Esophagus squamous epithelium (tissue), 5 donors: ENCODE measurements at places on chromosomes 6 and 20.

GRCh38 chr6:124002377-124003081 lies 198.9 kb downstream of the NKAIN2 start:
- no peak for DNase-seq

DNA sequence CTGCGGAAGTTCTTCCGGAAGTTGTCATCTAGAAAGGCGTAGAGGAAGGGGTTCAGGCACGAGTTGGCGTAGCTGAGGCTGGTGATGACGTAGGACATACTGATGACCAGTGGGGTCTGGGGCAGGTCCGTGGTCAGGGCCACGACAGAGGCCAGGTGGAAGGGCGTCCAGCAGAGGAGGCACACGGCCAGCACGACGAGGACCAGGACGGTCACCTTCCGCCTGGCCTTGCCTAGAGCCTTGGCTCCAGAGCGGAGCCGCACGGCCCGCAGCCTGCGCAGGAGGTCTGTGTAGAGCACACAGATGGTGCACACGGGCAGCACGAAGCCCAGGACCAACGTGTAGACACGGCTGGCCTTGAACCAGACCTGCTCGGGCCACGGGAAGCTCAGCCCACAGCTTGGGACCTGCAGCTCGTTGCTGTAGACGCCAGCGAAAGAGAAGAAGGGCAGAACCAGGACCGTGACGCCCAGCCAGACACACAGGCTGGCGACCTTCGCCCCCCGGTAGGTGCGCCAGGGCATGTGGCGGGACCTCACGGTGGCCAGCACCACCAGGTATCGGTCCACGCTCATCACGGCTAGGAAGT lies 1.4 kb downstream of the NPBWR2 start:
- DNase-seq: no peak

GRCh38 chr6:105192707-105193465 lies 13.1 kb upstream of the POPDC3 start:
- no peak for DNase-seq

DNA sequence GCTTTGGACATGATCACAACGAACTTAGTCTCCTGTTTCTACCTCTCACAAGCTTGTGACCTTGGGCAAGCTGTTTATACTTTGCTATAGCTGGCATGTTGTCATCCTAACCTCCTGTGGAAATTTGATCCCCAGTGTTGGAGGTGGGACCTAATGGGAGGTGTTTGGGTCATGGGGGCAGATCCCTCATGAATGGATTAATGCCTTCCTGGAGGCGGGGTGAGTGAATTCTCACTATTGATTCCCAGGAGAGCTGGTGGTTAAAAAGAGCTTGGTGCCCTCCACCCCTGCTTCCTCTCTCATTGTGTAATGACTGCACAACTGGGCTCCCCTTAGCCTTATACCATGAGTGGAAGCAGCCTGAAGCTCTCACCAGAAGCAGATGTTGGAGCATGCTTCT lies 228.9 kb downstream of the HIVEP2 start:
- no peak for DNase-seq

- no peak for DNase-seq
Observed at GRCh38 chr6:158357570-158358216, 45.4 kb downstream of the TULP4 start.

- DNase-seq: no peak
Observed at GRCh38 chr6:53889365-53889764, 94.6 kb downstream of the LRRC1 start.

- DNase-seq: no peak
Observed at GRCh38 chr6:96990462-96990861, 65.9 kb downstream of the KLHL32 start.

- DNase-seq: no peak
Observed at GRCh38 chr6:107630348-107630977, 140.5 kb downstream of the SOBP start.

- DNase-seq: no peak
Observed at GRCh38 chr6:170463101-170463721, 89.9 kb downstream of the PSMB1 start.

DNA sequence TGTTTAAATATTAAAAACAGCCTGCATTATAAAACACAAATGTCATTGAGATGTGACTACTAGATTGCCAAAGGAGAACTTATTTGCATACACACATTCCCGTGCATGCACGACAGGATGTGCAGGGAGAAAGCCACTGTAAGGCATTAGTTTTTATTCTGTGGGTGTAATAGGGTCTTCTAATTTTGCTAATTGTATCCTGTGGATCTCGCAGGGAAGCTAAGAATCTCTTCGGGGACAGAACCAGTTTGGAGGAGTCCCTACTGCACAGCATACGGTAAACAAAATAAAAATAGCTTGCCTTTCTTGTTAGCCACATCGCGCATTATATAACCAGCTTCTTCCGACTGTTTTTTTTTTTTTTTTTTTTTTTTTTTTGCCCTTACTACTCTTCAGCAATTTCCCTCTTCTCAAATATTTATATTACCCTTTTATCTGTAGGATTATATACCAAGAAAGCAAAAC lies 2.0 kb downstream of the ATXN1 start:
- DNase-seq: no peak

DNA sequence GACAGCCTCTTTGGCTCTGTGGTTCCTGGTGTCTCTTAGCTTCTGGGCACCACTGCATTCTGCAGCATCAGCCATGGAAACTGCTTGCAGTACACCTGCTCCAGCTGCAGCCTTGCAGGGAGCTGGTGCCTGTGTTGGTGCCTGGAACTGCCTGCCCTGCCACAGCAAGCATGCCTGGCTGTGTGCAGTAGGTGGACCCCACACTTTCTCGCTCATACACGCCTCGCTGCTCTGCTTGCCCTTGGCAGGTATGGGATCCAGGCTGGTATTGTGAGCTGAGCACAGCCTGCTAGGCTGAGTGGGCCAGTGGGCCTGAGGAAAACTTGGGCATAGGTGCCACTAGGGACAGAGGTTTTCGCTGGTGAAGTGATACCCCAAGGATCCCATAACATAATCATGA lies 22.8 kb downstream of the OR2J3 start:
- no peak for DNase-seq

DNA sequence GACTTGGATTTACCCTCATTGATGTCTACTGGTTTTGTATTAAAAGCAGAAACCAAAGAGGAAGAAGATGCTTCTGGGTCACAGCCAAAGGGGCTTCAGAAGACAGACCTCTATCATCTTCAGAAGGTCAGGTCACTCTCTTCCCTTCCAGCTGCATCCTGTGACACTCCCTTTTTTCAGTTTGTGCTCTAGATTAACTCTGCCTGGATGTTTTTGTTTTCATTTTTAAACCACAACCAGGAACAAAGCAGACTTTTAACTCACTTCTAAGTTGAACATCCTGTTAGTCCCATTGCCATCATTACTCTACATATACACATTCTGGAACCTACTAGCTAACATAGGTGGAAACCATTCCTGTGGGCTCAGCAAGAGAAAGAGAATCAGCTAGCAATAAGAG lies 45.2 kb downstream of the AKIRIN2 start:
- DNase-seq: no peak

DNA sequence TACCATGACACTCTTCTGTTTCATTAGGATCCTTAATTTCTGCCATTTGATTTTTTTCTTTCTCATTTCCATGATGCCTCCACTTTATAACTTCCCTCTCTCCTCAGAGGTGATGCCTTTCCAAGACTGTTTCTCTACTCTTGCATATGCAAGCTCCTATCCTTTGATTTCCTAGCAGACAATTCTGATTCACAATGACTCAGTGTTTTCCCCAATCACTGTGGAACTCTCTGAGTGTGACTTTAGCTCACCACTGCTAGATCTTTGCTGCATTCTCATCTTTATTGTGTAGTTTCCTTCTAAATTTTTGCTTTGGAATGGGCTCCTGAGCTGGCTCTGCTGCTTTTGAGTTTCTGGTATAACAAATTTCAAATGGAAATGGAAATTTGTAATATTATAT lies 184.9 kb downstream of the TINAG start:
- DNase-seq: no peak

DNA sequence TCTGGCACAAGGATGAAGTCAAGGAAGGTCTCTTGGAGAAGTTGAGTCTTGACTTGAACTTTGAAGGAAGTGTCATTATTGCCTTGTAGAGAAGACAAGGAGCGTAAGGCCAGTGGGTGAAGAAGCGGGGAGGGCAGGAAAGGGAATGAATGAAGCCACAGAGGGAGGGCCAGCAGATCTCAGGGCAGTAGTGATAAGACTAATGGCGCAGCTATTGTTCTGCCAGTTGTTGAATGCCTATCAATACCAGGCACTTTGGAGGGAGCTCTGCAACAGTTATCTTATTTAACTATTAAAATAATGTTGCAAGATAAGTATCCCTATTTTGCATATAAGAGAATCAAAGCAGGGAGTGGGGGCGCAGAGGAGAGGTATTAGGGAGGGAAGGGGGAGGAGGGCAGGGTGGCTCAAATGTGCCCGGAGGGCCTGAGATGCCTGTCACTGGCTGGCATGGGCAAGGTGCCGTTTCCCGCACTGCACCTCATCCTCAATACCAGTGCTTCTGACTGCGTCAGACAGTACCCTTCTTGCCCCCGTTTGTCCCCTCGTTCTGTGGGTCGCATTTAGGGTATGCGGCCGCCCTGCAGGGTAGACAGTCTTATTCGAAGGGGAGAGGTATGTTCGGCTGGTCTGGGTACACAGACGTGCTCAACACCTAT lies 109.8 kb downstream of the ZDHHC14 start:
- no peak for DNase-seq

- DNase-seq: no peak
Observed at GRCh38 chr6:157600807-157601206, 219.8 kb downstream of the ZDHHC14 start.

GRCh38 chr6:143335865-143336264 lies 114.6 kb downstream of the ADAT2 start:
- DNase-seq: no peak

- no peak for DNase-seq
Observed at GRCh38 chr6:26272171-26272637, 92.8 kb upstream of the BTN3A2 start.

DNA sequence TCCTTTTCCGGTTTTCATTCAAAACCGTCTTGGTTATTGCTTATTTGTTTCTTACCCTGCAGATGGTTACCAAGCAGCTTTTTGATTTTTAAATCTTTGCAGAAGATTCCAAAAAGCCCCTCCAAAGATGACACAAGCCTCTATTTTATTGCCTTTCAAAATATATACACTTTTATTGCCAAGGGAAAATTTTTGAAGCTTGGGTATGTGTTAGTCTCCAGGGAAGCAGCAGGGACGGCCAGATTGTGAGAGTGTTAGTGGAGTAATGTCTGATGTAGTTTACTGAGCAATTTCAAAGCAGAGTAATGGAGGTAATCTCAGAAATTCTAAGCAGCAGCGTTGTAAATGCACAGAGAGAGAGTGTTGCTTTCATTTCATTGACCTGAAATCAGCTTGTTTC lies 193.8 kb downstream of the FARS2 start:
- no peak for DNase-seq

DNA sequence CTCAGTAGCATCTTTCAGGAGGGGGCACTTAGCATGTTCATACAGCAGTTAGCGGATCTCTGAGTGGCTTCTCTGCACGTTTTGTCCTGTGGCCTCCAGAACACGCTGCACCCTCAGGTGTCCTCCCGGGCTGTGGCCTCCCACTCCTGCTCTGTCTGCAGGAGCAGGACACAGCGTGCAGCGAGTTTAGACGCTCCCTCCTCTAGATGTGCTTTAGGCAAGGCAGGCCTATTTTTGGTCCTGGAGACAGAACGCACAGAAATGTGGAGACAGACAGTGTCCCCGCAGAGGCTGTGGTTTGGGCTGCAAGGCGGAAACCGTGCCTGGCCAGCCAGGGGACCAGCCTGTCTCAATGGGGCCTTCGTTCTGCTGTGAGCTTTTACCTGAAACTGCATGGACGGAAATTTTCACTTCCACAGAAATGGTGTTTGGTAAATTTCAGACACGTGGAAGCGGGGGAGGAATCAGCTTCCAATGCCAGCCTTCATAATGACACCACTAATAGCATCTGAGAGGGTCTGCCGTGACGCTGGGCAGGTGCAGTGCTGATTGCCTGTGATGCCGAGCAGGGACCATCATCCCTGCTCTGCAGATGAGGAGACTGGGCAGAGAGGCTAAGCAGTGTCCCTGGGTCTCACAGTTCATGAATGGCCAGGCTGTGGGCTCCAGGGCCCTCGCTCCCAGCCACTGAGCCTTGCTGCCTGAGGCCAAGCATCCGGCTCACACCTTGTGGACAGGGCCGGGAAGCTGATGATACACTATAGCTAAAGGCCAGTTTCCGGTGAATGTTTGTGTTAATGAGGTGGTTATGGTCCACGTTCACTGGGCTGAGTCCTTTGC lies 120.9 kb downstream of the SYCP2 start:
- no peak for DNase-seq

DNA sequence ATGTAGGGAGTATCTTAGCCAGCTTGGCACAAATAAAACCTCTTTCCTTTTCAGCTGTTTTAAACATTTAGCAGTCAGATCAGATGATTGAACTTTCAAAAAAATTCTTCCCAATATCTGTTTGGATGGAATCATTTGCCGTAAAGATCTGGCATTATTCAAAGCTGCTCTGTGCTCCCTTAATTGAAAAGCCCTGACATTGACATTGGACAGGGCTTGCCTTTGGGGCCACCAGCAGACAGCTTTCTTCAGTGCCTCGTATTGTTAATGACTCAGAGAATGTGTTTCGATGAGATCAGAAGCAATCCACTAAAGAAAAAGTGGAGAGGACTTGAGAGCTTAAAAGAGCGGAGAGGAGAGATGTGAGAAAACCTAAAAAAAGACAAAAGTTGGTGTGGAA lies 343.5 kb downstream of the NRN1 start:
- no peak for DNase-seq

GRCh38 chr6:18326980-18327379 lies 60.2 kb upstream of the RNF144B start:
- no peak for DNase-seq

DNA sequence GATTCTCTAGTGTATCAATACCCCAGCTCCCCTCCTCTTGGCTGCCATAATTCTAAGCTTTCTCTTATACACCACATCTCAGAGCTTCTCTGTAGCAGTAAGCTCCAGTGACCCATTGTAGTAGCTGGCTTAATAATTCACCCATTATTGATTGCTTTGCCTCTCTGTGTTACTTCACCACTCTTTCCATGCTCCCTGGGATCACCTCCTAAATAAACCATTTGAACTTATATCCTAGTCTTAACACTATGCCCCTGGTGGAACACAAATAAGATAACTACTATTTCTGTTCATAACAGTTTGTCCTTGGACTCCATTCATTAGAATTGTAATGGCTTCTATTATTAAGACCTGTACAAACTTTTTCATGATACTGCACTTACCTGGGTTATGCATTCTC lies 758.9 kb downstream of the KIF16B start:
- no peak for DNase-seq
